ENCODE measurements at places on chromosomes 6 and 20. TPM values are rescaled to one million over a fixed set of nuclear protein-coding genes. Genes with fewer than 3 reads are reported as not detected.

GRCh38 chr20:21156266-21156665 is 30.4 kb downstream of the KIZ start:
- peaks cover 2% of the 10 kb centered on the region for H3K36me3 ChIP-seq
- no peaks in the 10 kb centered on the region for H3K27me3 ChIP-seq

GRCh38 chr20:10739134-10739533 is 65.3 kb upstream of the JAG1 start:
- no peak for DNase-seq
- no peaks in the 10 kb centered on the region for H3K4me1 ChIP-seq
- no peaks in the 10 kb centered on the region for H3K36me3 ChIP-seq
- H3K27ac ChIP-seq, result no peak overlapping the region
- no peaks in the 10 kb centered on the region for H3K27me3 ChIP-seq

Gene LAMA4
- total RNA-seq, result not detected

Gene NRN1
- 0.75 TPM for total RNA-seq

- DNase-seq, result no peak
- no peak overlapping the region for H3K4me3 ChIP-seq
- H3K36me3 ChIP-seq, result peaks cover 76% of the 10 kb centered on the region
Measured at GRCh38 chr20:51440589-51440988, 101.9 kb downstream of the NFATC2 start.

GRCh38 chr6:138637822-138638221 is 135.7 kb upstream of the CCDC28A start:
- no peak overlapping the region for H3K27ac ChIP-seq

DNA sequence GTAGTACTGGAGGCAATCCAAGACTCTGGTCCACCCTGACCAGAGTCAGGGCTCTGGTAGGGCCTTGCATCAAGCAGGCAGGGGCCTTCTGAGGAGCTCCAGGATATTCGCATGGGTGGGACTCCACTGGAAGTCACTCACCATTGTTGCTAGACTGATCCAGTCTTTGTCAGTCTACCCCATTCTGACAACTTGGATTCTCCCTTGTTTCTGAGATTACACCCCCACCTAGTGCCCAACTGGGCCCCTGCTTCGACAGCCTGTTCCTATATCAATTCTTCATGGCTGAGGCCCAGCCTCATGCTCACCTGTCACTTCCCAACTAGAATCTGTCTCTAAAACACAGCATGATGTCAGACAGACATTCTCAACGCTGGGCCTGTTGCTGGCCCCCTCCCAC is 5.2 kb downstream of the SLC35D3 start:
- H3K27ac ChIP-seq, result no peak overlapping the region
- peaks cover 1% of the 10 kb centered on the region for H3K4me1 ChIP-seq
- H3K36me3 ChIP-seq, result no peaks in the 10 kb centered on the region
- no peak overlapping the region for H3K4me3 ChIP-seq
- peaks cover 37% of the 10 kb centered on the region for H3K27me3 ChIP-seq
- no peak for DNase-seq

- H3K4me3 ChIP-seq, result no peak overlapping the region
- H3K27me3 ChIP-seq, result peaks cover 21% of the 10 kb centered on the region
- H3K4me1 ChIP-seq, result peaks cover 15% of the 10 kb centered on the region
- no peaks in the 10 kb centered on the region for H3K36me3 ChIP-seq
- DNase-seq, result no peak
Measured at GRCh38 chr6:159913862-159914564, 23.2 kb downstream of the MAS1 start.

- no peak overlapping the region for H3K4me3 ChIP-seq
- no peak for DNase-seq
- peaks cover 15% of the 10 kb centered on the region for H3K4me1 ChIP-seq
- peaks cover 3% of the 10 kb centered on the region for H3K36me3 ChIP-seq
- H3K27ac ChIP-seq, result no peak overlapping the region
Measured at GRCh38 chr6:128000363-128000762, 99.5 kb upstream of the THEMIS start.

Gene GJA10
- total RNA-seq, result 0.32 TPM

DNA sequence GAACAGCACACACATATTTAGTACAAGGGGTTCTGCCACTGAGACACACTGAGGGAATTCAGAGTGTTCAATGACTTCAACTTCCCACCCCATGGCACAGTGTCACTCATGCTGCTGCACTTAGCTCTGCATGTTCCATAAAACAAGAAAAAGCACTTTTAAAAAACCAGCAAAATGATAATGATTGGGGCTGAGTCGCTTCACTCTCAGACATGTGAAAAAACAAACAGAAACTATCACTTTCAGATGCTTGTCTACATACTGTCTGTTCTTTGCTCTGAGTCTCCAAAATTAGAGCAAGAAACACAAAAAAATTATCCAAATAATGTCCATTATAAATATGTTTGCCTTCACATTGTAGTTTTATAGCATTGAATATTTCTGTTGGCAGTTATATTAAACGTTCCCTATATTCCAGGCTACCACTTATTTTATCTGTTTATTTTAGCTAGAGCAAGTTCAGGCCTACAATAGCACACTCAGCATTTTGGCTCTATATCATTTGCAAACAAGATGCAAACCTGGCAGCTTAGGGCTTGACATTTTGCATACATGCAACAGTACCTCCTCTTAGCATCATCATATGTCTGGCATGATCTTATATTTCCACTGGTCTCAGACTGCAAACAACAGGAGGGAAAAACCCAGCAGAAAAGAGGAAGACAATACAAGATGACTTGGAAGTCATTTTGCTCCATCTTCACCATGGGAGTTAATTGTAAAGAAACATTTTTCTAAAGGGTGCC is 398.8 kb downstream of the HACE1 start:
- no peaks in the 10 kb centered on the region for H3K36me3 ChIP-seq
- H3K4me1 ChIP-seq, result no peaks in the 10 kb centered on the region
- no peaks in the 10 kb centered on the region for H3K27me3 ChIP-seq
- no peak overlapping the region for H3K4me3 ChIP-seq

DNA sequence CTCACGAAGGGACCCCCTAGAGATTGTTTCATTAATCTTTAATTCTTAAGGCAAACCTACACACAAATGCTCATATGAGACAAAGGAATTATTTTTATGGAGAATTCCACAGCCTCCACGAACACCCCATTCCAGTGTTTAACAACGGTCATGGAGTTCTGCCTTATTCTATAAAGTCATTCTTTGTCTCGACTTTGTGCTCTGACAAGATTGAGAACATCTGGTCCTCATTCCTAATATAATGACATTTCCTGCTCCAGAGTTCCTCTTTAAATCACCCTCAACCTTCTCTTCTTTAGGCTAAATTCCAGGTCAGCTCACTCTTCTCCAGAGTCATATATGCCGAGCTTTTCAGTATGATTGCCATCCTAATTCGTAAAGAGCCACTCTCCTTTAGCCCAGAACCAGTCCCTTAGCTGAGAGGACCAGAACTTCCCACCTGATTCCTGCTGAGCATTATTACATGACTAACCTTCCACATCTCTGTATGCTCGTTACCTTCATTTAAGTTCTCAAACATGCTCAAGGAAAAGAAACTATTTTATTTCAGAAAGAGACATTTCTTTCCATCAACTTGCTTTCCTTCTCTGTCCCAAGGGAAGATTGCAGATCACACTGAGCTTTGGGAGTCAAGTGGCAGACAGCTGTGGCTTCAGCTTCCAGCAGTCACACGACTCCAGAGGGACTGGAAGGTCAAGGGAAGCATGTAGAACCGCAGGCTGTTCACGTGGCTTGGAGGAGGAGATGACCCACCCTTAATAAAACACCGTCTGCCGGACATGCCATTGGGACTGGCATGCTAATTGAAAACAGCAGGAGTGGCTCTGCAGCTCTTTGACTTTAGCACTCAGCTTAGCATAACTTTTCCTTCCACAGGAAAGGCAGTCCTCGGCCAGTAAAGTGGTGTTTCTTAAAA is 467.1 kb upstream of the HSF2 start:
- no peak overlapping the region for H3K4me3 ChIP-seq
- H3K4me1 ChIP-seq, result no peaks in the 10 kb centered on the region
- DNase-seq, result no peak

Gene TRDN
- not detected for total RNA-seq

DNA sequence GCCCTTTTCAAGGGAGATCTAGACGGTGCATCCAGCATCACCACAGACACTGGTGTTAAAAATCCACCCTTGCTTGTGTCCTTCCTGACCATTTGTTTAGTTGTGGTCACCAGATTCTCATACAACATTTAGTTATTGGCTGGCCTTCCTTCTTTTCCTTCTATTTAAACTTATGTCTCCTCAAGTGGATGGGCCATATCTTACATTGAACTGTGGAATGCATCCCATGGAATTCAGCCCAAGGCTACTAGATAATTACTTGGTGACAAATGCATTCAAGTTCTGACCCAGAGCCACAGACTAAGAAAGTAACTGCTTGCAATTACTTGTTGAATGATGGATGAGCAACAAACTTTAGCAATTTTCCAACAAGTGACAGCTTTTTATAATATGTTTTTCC is 198.9 kb upstream of the SSTR4 start:
- no peaks in the 10 kb centered on the region for H3K27me3 ChIP-seq
- DNase-seq, result no peak
- H3K27ac ChIP-seq, result no peak overlapping the region
- H3K4me3 ChIP-seq, result no peak overlapping the region
- no peaks in the 10 kb centered on the region for H3K4me1 ChIP-seq
- H3K36me3 ChIP-seq, result no peaks in the 10 kb centered on the region

Gene SYNE1
- total RNA-seq, result 14.2 TPM

GRCh38 chr6:150517175-150517574 is 82.5 kb upstream of the PLEKHG1 start:
- no peak overlapping the region for H3K27ac ChIP-seq
- H3K4me3 ChIP-seq, result no peak overlapping the region
- H3K4me1 ChIP-seq, result no peaks in the 10 kb centered on the region
- peaks cover 5% of the 10 kb centered on the region for H3K27me3 ChIP-seq

DNA sequence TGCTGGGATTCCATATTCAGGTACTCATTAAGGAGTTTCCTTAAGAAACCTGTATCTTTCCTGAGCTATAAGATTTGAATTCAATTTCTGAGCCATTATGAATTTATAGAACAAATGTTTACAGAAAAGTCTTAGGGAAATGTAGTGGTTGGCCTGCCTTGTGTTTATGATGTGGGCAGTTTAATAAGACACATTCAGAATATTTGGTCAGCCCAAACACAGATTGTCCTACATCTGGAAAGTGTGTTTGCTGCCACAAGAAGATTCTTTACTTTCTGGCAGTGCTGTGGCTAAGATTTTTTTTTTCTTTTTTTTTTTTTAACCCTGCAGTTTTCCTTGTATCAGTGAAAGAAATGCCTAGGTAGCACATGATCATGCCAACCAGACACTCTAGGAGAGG is 15.2 kb downstream of the TBX18 start:
- H3K27ac ChIP-seq, result no peak overlapping the region
- no peaks in the 10 kb centered on the region for H3K4me1 ChIP-seq
- no peaks in the 10 kb centered on the region for H3K36me3 ChIP-seq
- peaks cover 3% of the 10 kb centered on the region for H3K27me3 ChIP-seq
- no peak overlapping the region for H3K4me3 ChIP-seq

DNA sequence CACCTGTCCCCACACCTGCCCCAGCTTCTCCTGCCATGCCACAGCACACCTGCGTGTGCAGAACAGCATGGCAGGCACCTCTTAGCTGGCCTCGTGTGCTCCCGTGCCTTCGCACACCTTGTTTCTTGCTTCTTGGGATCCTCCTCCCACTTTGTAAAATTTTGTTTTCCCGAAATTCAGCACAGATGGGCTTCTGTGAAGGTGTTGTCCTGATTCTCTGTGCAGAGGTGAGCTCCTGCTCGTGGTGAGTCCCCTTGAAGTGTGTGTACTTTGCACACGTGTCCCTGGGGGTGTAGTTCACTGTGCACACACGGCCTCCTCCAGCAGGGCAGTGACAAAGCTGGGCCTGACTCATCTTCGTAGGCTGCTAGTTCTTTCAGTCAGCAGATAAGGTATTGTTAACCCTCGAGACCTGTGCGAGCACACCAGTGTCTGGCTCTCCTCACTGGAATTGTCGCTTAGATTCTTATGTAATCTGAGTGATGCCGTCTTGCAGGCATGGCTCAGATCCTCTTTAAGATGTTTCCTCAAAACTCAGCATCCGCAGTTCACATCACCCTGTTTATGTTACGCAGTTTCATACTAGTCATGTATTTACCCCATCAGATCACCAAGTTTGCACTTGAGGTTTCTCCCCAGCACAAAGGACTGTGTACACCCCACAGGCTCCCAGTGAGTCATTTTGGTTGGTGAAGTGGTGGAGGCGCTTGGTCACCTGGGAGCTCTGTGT is 77.7 kb downstream of the CDYL start:
- H3K4me3 ChIP-seq, result no peak overlapping the region
- no peaks in the 10 kb centered on the region for H3K27me3 ChIP-seq
- no peak overlapping the region for H3K27ac ChIP-seq
- peaks cover 26% of the 10 kb centered on the region for H3K4me1 ChIP-seq
- no peaks in the 10 kb centered on the region for H3K36me3 ChIP-seq

Gene ASIP
- not detected for total RNA-seq

DNA sequence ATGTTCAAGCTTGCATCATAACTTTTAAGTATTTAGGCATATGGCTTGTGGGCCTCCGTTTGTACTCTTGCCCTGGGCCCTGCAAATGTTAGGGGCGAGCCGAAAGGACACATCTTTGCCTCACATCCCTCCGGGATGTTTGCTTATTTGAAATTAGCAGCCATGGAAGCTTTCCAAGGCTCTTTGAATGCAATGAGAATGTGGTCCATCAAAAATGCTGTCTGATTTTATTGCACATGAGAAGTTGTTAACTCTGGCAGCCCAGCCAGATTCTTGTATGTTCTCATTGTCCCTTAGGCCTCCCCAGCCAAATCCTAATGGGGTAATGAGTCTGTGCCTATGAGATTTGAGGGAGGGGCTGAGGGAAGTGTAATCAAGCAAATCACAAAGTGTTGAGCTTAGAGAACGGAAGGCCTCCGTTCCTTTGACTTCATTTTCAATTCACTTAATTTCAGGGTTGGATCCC is 261.2 kb upstream of the MARCKS start:
- no peaks in the 10 kb centered on the region for H3K36me3 ChIP-seq
- no peak for DNase-seq
- no peaks in the 10 kb centered on the region for H3K27me3 ChIP-seq
- H3K4me3 ChIP-seq, result no peak overlapping the region

DNA sequence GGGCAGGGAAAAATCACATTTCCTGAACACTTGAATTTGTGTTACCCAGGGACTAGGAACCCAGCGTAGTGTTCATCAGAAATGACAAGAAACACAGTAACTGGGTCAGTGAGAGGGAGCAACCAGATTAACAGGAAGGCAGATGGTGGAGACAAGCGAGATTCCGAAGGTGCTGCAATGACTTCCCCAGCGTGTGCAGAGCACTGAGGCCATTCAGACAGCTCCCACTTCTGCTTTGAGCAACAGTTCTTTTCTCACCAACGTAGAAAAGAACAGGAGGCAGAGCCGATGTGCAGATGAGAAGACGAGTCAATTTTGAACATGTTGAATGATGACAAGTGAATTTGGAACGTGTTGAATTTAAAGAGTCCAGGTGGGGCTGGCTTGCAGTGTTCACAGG is 63.1 kb upstream of the IFNGR1 start:
- no peak overlapping the region for H3K4me3 ChIP-seq
- no peaks in the 10 kb centered on the region for H3K36me3 ChIP-seq
- H3K27ac ChIP-seq, result no peak overlapping the region

All from activated T-helper 2 cell treated with anti-CD3 and anti-CD28 coated beads, Interferon-gamma antibody, Interleukin-2, Interleukin-4, amounts not matched to agents 10 μg/mL and 5 μg/mL and 100 μg/mL, durations not matched to agents 14 hours and 24 hours and 36 hours (primary cell).